DND-41 (cell line): ENCODE measurements at places on chromosomes 2 and 18.
A peak's percentile ranks its signal among the peaks of the same experiment; 100 is the strongest.

DNA sequence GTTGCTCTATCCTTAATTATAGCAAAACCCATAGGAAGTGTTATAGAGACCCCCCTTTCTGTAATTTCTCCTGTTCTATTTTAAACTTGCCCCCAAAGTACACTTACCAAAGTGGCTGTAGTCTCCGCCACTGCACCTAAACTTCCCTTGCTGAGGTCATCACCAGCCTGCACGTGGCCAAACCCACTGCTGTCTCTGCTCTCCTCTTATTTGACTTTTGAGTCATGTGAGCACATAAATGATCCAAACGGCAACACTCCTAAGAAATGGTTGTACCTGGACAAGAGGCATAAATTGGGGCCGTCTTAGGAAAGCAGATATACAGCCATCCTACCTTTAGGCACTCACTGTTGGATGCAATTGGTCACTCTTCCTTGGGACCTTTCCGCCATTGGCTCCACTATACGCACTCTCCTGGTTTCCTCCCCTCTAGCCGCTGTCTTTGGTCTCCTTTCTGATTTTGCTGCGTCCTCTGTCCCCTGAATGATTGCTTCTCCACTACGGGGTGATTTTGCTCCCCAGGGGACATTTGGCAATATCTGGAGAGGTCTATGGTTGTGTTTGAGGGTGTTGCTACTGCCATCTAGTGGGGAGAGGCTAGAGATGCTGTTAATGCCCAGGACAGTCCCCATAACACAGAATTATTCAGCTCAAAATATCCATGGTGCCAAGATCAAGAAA is 19.2 kb upstream of the IL36G start:
- peak; percentile 52 for DNase-seq
- H3K27me3 ChIP-seq: peaks cover 12% of the 10 kb centered on the region
- H3K27ac ChIP-seq: no peak overlapping the region
- no peaks in the 10 kb centered on the region for H3K4me1 ChIP-seq

- H3K4me3 ChIP-seq: no peak overlapping the region
- peaks cover 10% of the 10 kb centered on the region for H3K4me1 ChIP-seq
- no peak for DNase-seq
Measured at GRCh38 chr2:226435146-226435545, 364.5 kb downstream of the IRS1 start.

- H3K36me3 ChIP-seq: no peaks in the 10 kb centered on the region
- no peaks in the 10 kb centered on the region for H3K27me3 ChIP-seq
- H3K4me3 ChIP-seq: no peak overlapping the region
- no peak overlapping the region for H3K27ac ChIP-seq
- H3K4me1 ChIP-seq: no peaks in the 10 kb centered on the region
- no peak for DNase-seq
Measured at GRCh38 chr18:63936932-63937393, 12.1 kb upstream of the HMSD start.

DNA sequence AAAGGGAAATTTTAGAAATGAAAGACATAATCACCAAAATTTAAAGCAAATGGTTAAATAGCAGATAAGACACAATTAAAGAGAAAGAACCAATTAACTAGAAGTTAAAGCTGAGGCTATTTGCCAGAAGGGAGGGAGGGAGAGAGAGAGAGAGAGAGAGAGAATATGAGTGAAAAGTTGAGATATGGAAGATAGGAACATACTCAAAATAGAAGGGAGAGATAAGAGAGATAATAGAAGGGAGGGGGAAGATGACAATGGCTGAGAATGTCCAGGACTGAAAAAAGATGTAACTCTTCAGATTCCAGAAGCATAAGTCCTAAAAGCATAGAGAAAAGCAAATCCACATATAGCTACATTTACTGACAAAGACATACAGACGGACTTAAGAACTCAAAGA is 17.1 kb upstream of the AAK1 start:
- H3K27me3 ChIP-seq: no peaks in the 10 kb centered on the region
- peaks cover 8% of the 10 kb centered on the region for H3K4me1 ChIP-seq
- H3K36me3 ChIP-seq: no peaks in the 10 kb centered on the region
- no peak overlapping the region for H3K4me3 ChIP-seq
- DNase-seq: no peak

- no peak overlapping the region for H3K27ac ChIP-seq
- no peak for DNase-seq
- H3K4me1 ChIP-seq: no peaks in the 10 kb centered on the region
- H3K27me3 ChIP-seq: no peaks in the 10 kb centered on the region
- H3K36me3 ChIP-seq: peaks cover 47% of the 10 kb centered on the region
Measured at GRCh38 chr18:76972241-76972640, 149.9 kb downstream of the ZNF236 start.

- no peak overlapping the region for H3K4me3 ChIP-seq
- no peak overlapping the region for H3K27ac ChIP-seq
- H3K36me3 ChIP-seq: no peaks in the 10 kb centered on the region
Measured at GRCh38 chr2:23476786-23477185, 91.8 kb downstream of the KLHL29 start.

DNA sequence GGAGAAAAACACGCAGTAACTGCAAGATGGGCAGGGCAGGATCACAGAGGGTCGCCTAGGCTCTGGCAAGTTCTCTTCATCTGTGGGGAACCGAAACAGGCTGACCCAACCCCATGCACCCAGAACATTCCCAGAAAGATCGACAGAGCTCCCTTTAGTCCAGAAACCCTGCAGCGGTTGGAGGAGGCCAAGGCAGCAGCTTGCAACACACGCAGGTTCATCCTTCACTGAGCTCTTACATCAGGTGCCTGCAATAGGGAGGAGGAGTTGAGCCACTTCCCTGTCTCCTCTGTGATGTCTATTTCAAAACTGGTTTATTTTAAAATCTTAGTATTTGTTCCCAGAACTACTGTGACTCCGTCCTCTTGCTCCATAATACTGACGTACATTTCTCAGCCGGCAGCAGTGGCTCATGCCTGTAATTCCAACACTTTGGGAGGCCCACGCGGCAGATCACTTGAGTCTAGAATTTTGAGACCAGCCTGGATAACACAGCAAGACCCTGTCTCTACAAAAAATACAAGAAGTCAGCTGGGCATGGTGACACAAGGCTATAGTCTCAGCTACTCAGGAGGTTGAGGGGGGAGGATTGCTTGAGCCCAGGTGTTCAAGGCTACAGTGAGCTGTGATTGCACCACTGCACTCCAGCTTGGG is 11.5 kb upstream of the SLC11A1 start:
- no peaks in the 10 kb centered on the region for H3K36me3 ChIP-seq
- H3K4me3 ChIP-seq: no peak overlapping the region
- H3K4me1 ChIP-seq: no peaks in the 10 kb centered on the region
- DNase-seq: no peak
- H3K27ac ChIP-seq: no peak overlapping the region
- H3K27me3 ChIP-seq: no peaks in the 10 kb centered on the region

DNA sequence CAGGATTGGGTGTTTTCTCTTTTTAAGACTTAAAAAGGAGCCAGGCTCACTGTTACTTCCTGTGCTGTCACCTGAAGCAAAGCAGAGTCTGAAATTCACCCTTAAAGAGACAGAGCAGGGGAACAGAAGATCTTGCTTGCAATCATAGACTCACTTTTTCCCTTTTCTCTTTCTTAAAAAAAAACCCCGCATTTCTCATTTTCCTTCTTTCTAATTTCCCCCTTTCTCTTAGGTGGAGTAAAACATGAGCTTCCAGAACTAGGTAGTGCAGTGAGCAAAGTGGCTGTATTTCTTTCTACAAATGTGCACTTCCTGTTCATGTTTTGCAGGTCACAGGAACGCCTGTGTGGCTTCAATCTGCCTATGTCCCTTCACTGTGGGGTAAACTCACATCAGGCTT is 381.2 kb downstream of the LPIN1 start:
- H3K4me1 ChIP-seq: peaks cover 18% of the 10 kb centered on the region
- H3K27ac ChIP-seq: peak overlapping the region; percentile 74
- peak overlapping the region; percentile 3; the same call in 1 of the 2 replicates for H3K4me3 ChIP-seq
- H3K36me3 ChIP-seq: no peaks in the 10 kb centered on the region
- peak; percentile 43 for DNase-seq
- no peaks in the 10 kb centered on the region for H3K27me3 ChIP-seq

GRCh38 chr2:85611217-85611704 is 605 bp downstream of the C2orf68 start:
- peak overlapping the region; percentile 66 for H3K4me3 ChIP-seq
- H3K36me3 ChIP-seq: peaks cover 33% of the 10 kb centered on the region

DNA sequence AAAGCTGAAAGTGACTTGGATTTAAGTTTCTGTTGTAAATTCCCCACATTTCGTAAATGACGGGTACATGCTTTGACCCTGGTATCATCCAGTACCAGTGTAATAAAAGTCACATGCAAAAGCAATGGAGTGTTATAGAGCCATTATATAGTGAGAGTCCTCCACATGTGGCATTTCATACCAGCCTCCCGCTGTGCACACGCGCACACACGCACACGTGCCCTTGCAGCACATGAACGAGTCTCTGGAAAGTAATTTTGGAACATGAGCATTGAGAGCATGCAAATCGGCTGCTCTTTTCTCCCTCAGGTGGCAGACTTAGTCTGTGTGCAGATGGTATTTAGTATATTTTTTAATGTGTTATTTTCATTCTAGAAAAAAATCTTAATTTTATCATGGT is 198.1 kb downstream of the ZNF407 start:
- H3K27me3 ChIP-seq: no peaks in the 10 kb centered on the region
- H3K27ac ChIP-seq: no peak overlapping the region
- no peak for DNase-seq
- H3K36me3 ChIP-seq: no peaks in the 10 kb centered on the region
- H3K4me1 ChIP-seq: no peaks in the 10 kb centered on the region

DNA sequence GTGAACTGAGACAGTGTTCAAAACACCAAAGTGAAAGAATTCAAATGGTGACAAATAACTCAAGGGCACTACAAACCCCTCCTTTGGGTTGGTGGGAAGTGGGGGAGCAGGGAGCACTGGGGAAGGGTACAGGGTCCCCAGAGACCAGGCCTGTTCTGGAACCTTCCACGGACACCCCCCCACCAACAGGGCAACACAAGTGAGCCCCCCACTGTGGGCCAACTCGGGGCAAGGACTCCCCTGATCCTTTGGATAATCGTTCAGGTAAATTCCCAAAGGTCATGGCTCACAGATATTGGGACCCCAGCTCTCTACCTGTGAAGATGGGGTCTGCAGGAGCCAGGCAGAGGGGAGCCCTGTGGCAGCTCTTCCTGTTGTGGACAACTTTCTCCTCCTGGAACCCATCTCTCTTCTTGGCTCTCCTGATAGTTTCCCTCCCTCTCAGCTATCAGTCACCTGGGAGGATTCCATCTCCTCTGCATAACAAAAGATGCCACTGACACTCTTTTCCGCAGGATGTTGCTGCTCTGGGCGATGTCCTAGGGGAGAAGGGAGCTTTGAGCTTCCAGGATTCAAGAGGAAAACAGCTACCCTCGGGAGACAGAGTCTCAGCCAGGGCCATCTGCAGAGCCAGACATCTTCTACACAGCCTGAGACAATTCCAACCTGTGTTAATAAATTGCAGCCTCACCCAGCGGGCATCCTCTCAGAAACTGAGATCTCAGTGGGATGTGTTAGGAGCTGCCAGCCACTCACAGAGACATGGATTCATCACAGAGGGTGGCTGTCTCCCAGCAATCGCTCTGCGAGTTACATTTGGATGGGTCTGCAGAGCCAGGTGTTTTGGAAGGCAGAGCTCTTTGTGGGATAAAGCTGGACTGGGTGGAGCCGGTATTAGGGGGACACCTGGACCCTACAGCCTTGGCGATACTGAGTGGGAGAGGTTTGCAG is 35.4 kb downstream of the MBP start:
- peaks cover 48% of the 10 kb centered on the region for H3K36me3 ChIP-seq
- no peaks in the 10 kb centered on the region for H3K27me3 ChIP-seq
- H3K27ac ChIP-seq: peak overlapping the region; percentile 97
- no peak overlapping the region for H3K4me3 ChIP-seq

DNA sequence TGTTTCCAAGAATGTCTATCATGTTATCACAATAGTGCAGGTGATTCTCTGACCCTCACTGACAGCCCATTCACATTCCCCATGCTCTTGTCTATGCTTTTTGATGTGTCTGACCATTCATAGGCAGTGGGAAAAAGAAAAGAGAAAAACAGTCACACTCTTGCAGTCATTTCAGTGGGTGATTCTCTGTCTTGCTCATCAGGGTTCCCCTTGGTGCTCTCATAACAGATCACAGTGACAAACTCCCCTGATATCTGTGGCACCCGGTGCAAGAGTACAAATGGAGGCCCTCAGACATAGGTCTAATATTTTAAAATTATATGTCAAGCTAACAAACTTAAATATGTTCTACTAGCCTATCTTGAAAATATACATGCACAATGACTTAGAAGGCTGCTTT is 72.7 kb upstream of the PPP1CB start:
- no peaks in the 10 kb centered on the region for H3K4me1 ChIP-seq
- H3K27me3 ChIP-seq: no peaks in the 10 kb centered on the region
- DNase-seq: no peak
- no peak overlapping the region for H3K4me3 ChIP-seq

DNA sequence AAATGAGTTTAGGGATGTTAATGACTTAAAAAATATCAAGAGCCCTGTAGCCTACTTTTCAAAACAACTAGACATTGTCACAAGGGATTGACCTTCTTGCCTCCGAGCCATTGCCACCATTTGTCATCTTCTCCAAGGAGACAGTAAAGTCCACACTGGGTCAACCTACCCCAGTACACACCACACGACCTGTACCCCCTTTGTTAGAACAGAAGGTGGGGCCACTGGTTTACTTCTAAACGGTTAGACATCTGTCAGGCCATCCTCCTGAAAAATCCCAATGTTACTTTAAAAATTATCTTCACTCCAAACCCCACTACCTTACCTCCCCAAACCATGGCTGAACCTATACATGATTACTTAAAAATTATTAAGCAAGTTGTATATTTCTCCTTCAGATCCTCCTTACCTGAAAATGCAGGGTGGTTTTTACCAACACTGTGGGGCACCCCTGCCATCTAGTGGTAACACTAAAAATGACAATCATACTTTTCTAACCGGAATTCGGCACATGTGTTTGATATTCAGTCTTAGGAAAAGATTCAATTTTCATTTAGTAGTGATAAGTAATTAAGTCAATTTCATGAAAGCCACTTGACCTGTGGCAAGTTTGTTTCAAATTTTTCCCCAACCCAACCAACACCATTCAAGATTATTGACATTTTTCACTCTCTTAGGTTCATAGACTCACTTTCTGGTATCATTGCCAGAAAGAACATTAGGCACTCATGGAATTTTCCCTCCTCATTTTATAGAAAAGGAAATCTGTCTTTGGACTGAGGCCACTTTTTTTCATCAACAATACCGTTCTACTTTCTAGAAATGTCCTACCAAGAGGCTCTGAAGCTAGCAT is 265.3 kb upstream of the PKDCC start:
- peak; percentile 54 for DNase-seq
- no peaks in the 10 kb centered on the region for H3K27me3 ChIP-seq
- H3K4me1 ChIP-seq: no peaks in the 10 kb centered on the region; the same call in 1 of the 2 replicates
- no peak overlapping the region for H3K4me3 ChIP-seq
